ENCODE measurements at places on chromosomes 4 and X. TPM values are rescaled to one million over a fixed set of nuclear protein-coding genes. Genes with fewer than 3 reads are reported as not detected.

Gene CT55
- total RNA-seq: not detected

Gene MGAT4D
- total RNA-seq: not detected

Gene SMR3B
- not detected for total RNA-seq

Gene RPS6KA3
- total RNA-seq: 20.7 TPM

Gene SHOX
- not detected for total RNA-seq

Gene CT47B1
- not detected for total RNA-seq

Gene STBD1
- 4.5 TPM for total RNA-seq

Gene DCLK2
- total RNA-seq: 12.2 TPM

Gene CCSER1
- 0.23 TPM for total RNA-seq

Gene EGFL6
- not detected for total RNA-seq

Gene NHSL2
- 0.45 TPM for total RNA-seq

Gene EXOSC9
- 20.6 TPM for total RNA-seq

Gene UGT2B11
- not detected for total RNA-seq

Gene ENPEP
- 0.08 TPM for total RNA-seq

Gene ZAR1
- not detected for total RNA-seq

Gene KIAA1210
- total RNA-seq: not detected

Gene PDS5A
- total RNA-seq: 31.0 TPM

Gene ABCG2
- total RNA-seq: 3.4 TPM

Gene CORIN
- total RNA-seq: 0.12 TPM

Gene PNMA5
- total RNA-seq: not detected

Gene MAGEA2B
- total RNA-seq: not detected

Gene HSFX4
- not detected for total RNA-seq

Gene EOLA2
- 21.8 TPM for total RNA-seq

Gene TLR6
- 0.94 TPM for total RNA-seq

Gene RHOH
- not detected for total RNA-seq

Gene HSFX1
- total RNA-seq: 0.23 TPM
